Psoas muscle (tissue), 8 donors: ENCODE measurements at places on chromosomes 2 and 18. TPM values are rescaled to one million over a fixed set of nuclear protein-coding genes. Genes with fewer than 3 reads are reported as not detected.

GRCh38 chr2:126307740-126308139 lies 348.2 kb upstream of the GYPC start:
- DNase-seq: no peak
- H3K4me3 ChIP-seq: no peak overlapping the region
- no peaks in the 10 kb centered on the region for H3K36me3 ChIP-seq

GRCh38 chr18:56302156-56302555 lies 336.2 kb downstream of the TXNL1 start:
- no peaks in the 10 kb centered on the region for H3K27me3 ChIP-seq
- H3K4me1 ChIP-seq: no peaks in the 10 kb centered on the region
- H3K4me3 ChIP-seq: no peak overlapping the region
- no peaks in the 10 kb centered on the region for H3K36me3 ChIP-seq
- no peak for DNase-seq

DNA sequence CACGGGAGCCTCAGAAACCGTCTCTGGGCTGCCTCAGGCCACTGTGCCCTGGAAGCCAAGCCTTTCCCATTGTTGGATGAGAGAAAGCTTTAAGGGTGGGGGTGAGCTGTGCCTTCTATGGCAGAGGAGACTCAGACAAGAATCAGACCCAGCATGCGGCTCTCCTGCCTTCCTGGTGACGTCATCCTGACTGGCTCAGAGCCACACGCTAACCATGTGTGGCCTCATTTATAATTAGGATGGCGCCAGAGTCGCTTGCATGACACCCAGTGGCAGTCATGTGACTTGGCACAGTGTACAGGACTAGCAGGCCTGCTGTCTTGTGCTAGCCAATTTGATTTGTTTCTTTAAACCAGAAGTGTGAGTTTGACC lies 99.1 kb downstream of the SH3BP4 start:
- H3K27me3 ChIP-seq: no peaks in the 10 kb centered on the region
- peaks cover 10% of the 10 kb centered on the region for H3K4me1 ChIP-seq
- no peak overlapping the region for H3K4me3 ChIP-seq
- H3K36me3 ChIP-seq: peaks cover 12% of the 10 kb centered on the region

- H3K36me3 ChIP-seq: no peaks in the 10 kb centered on the region
- H3K27me3 ChIP-seq: no peaks in the 10 kb centered on the region
- DNase-seq: no peak
- no peaks in the 10 kb centered on the region for H3K4me1 ChIP-seq
- H3K4me3 ChIP-seq: no peak overlapping the region
Observed at GRCh38 chr2:170143045-170143717, 34.8 kb upstream of the MYO3B start.

GRCh38 chr18:58230438-58231179 lies 186.6 kb downstream of the NEDD4L start:
- DNase-seq: no peak
- no peak overlapping the region for H3K4me3 ChIP-seq
- H3K27me3 ChIP-seq: no peaks in the 10 kb centered on the region
- no peaks in the 10 kb centered on the region for H3K4me1 ChIP-seq

GRCh38 chr2:37619959-37620300 lies 51.5 kb downstream of the CDC42EP3 start:
- H3K27ac ChIP-seq: no peak overlapping the region
- DNase-seq: no peak
- peaks cover 6% of the 10 kb centered on the region for H3K4me1 ChIP-seq
- H3K27me3 ChIP-seq: no peaks in the 10 kb centered on the region
- H3K4me3 ChIP-seq: no peak overlapping the region

DNA sequence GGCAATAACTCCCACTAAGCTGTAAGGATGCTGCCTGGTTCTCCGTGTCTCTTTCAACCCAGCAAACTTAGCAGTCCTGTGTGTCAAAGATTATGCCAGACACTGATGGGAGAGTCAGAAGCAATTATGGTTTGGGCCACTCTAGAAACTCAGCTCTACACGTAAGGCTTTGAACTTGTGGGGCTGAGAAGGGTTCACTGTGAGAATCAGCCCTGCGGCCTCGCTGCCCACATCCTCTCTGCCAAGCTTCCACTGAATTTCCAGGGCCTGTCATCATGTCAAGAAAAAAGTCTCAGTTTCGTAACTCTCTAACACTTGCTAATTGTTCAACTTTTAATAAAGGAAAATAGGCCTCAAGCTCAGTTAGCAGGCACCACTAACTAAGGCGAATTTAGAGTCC lies 308.8 kb upstream of the LYPD1 start:
- DNase-seq: no peak
- H3K27me3 ChIP-seq: no peaks in the 10 kb centered on the region
- no peaks in the 10 kb centered on the region for H3K4me1 ChIP-seq
- H3K36me3 ChIP-seq: no peaks in the 10 kb centered on the region

DNA sequence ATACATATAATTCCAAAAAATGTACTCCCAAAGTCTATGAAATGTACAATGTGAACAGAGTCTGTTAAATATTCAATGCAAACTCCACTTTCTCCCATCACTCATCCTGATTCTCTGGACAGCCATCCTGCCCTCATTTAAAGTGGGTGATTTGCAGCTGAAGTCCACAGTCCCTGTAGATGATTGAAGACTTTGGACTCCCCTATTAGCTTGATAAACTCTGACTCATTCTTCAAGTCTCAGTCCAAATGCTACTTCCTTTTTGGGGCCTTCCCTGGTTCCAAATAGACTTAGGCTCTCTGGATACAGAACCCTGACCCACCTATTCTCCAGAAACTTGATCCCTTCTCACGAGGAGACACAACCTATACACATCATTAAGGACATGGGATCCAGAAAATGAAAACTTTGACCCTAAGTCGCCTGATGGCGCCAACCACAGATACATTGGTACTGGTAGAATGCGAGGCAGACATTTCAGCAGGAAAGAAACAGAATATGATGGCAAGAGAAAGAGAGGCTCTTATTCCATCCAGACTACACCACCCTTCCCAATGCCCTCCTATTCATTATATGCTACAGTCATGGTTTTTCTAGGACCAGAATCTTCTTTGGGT lies 122.7 kb downstream of the VIT start:
- no peak overlapping the region for H3K4me3 ChIP-seq
- no peak for DNase-seq
- no peaks in the 10 kb centered on the region for H3K36me3 ChIP-seq
- no peaks in the 10 kb centered on the region for H3K27me3 ChIP-seq
- H3K4me1 ChIP-seq: no peaks in the 10 kb centered on the region
- no peak overlapping the region for H3K27ac ChIP-seq

DNA sequence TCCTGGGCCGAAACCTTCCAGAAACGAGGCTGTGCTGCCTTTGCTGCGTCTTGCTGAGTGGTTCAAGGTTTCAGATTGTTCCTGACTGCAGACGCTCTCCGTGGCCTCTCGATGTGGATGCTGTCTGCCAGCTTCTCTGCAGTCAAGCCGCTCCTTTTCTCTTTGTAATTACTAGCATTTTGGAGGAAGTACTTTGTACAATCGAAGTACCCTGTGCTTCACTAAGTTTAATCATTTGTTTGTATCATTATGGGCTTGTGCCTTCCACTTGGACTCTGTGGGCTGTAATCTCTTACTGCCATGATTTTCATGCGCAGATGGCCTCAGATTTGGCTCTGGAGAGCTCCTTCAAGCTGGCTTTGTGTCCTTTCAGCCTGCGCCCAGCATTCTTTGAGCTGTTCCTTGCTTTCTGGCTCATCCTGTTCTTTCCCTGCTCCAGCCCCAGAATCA lies 49.3 kb downstream of the TRAF3IP1 start:
- H3K4me1 ChIP-seq: no peaks in the 10 kb centered on the region
- no peak overlapping the region for H3K4me3 ChIP-seq
- no peak overlapping the region for H3K27ac ChIP-seq
- DNase-seq: no peak
- no peaks in the 10 kb centered on the region for H3K36me3 ChIP-seq

DNA sequence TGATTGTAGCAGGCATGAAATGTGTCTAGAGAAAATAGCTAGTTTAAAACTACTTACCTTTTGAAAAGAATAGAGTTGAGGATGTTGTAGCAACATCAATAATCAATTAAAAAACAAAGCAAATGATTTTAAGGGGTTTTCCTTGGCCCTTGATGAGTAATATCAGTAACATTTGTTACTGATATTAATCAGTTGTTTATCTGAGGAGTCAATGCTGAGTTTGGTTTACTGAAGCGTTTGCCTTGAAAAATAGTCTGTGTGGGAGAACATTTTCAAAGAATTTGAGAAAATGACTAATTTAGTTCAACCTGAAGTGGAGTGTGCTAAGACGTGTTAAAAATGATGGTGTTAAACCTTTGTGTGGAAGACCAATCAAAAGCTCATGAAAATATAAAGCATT lies 9.3 kb downstream of the PTH2R start:
- no peaks in the 10 kb centered on the region for H3K4me1 ChIP-seq
- no peak overlapping the region for H3K27ac ChIP-seq
- DNase-seq: no peak
- no peaks in the 10 kb centered on the region for H3K27me3 ChIP-seq
- H3K36me3 ChIP-seq: no peaks in the 10 kb centered on the region
- H3K4me3 ChIP-seq: no peak overlapping the region

GRCh38 chr18:36519358-36519757 lies 221.8 kb downstream of the FHOD3 start:
- no peak for DNase-seq
- no peaks in the 10 kb centered on the region for H3K4me1 ChIP-seq
- no peak overlapping the region for H3K4me3 ChIP-seq
- no peaks in the 10 kb centered on the region for H3K27me3 ChIP-seq

- H3K27ac ChIP-seq: no peak overlapping the region
- H3K4me1 ChIP-seq: no peaks in the 10 kb centered on the region
- H3K27me3 ChIP-seq: no peaks in the 10 kb centered on the region
- no peaks in the 10 kb centered on the region for H3K36me3 ChIP-seq
- no peak for DNase-seq
- no peak overlapping the region for H3K4me3 ChIP-seq
Observed at GRCh38 chr2:25053041-25053440, 11.2 kb downstream of the EFR3B start.

DNA sequence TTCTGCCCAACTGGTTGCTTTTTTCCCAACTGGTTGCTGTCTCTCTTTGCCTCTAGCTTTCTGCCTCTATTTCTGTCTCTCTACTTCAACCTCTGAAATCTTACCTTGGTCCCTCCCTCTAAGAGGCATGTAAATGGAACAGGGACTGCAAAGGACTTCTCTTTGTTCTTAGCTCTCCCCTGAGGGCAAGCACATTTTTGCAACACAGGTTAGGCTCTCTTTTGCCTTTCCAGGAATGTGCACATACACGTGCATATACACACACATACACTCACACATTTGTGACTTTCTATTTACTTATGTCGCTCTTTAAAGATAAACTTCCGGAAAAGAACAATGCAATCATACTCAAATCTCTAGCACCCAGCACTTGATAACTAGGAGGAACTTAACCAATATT lies 262.6 kb upstream of the DDX18 start:
- H3K27ac ChIP-seq: no peak overlapping the region
- no peaks in the 10 kb centered on the region for H3K27me3 ChIP-seq
- H3K4me1 ChIP-seq: no peaks in the 10 kb centered on the region

- peaks cover 26% of the 10 kb centered on the region for H3K4me1 ChIP-seq
- H3K27ac ChIP-seq: peak overlapping the region; percentile 23
- H3K4me3 ChIP-seq: no peak overlapping the region
- H3K36me3 ChIP-seq: peaks cover 35% of the 10 kb centered on the region
- no peaks in the 10 kb centered on the region for H3K27me3 ChIP-seq
Observed at GRCh38 chr18:58896734-58897508, 32.2 kb downstream of the ZNF532 start.

- H3K27ac ChIP-seq: no peak overlapping the region
- peak; percentile 72 for DNase-seq
- no peaks in the 10 kb centered on the region for H3K27me3 ChIP-seq
- no peaks in the 10 kb centered on the region for H3K4me1 ChIP-seq
- no peak overlapping the region for H3K4me3 ChIP-seq
Observed at GRCh38 chr2:131154071-131154531, 49.0 kb downstream of the PLEKHB2 start.

GRCh38 chr2:111905990-111906735 lies 7.8 kb downstream of the MERTK start:
- no peaks in the 10 kb centered on the region for H3K36me3 ChIP-seq
- H3K27ac ChIP-seq: no peak overlapping the region
- DNase-seq: no peak
- no peak overlapping the region for H3K4me3 ChIP-seq
- H3K4me1 ChIP-seq: peaks cover 7% of the 10 kb centered on the region
- no peaks in the 10 kb centered on the region for H3K27me3 ChIP-seq

DNA sequence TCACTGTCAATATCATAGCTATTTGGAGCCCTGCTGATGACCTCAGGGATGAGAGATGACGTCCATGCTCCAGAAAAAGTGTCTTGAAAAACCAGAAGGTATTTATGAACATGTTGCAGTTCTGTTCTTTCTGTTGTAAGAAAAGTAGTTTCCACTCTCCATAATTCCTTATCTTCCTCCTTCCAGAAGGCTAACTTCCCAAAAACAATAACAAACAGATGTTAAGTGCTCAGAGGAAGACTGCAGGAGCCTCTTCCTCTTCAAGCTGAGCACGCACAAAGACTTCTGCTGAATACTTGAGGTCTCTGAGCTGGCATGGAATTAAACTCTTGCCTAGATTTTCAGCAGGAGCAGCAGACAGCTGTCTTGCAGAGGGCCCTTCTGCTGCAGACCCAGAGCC lies 434.5 kb upstream of the KLHL29 start:
- no peaks in the 10 kb centered on the region for H3K4me1 ChIP-seq
- no peak overlapping the region for H3K27ac ChIP-seq

Gene RNF125
- 1.5 TPM for total RNA-seq

Gene EML6
- 8.0 TPM for total RNA-seq

Gene SERTAD2
- total RNA-seq: 13.2 TPM

Gene RBBP8
- 2.4 TPM for total RNA-seq

Gene PLB1
- 1.8 TPM for total RNA-seq

Gene LYG1
- total RNA-seq: 1.0 TPM
